Hematopoietic multipotent progenitor cell treated with erythropoietin and hydrocortisone succinate and interleukin-3 and kit ligand, for 4 days (in vitro differentiated cells): ENCODE measurements at places on chromosomes 11 and 22.
A peak's percentile ranks its signal among the peaks of the same experiment; 100 is the strongest.

DNA sequence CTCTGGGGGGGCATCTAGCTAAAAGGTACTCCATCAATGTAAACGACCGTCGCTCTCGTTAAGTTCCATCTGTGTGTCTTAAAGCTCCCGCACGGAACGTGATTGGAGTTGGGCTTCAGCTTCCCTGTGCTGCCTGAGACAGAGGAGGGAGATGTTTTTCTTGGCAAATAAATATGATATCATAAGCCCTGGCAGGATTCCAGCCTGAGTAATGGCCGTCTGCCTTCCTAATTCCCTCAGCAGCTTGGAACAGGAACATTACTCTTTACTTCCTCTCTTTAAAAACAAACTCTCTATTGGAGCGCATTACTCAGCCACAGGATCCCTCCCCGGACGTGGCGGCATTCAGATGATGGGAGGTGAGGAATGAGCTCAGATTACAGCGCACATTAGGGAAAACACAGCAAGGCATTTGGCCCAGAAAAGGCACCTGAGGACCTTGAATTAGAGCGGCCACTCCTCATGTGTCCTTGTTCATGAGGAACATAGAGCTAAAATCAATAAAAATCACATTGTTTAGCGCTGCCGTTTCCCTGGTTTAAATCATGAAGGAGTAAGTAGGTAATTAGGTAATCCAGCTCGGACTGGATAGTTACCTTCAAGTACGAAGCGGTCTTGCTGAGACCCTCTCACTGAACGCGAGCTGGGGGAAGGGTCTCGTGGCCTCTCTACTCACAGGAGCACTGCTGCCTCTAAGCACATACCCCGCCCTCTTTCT, 230.4 kb downstream of the ST3GAL4 start:
- peak; percentile 31 for DNase-seq

GRCh38 chr22:38026130-38027111, 30.8 kb upstream of the PICK1 start:
- no peak for DNase-seq

- DNase-seq, result no peak
Measured at GRCh38 chr11:114066046-114066648, 6.6 kb downstream of the ZBTB16 start.

- DNase-seq, result no peak
Measured at GRCh38 chr11:102683277-102683676, 22.3 kb downstream of the MMP27 start.

DNA sequence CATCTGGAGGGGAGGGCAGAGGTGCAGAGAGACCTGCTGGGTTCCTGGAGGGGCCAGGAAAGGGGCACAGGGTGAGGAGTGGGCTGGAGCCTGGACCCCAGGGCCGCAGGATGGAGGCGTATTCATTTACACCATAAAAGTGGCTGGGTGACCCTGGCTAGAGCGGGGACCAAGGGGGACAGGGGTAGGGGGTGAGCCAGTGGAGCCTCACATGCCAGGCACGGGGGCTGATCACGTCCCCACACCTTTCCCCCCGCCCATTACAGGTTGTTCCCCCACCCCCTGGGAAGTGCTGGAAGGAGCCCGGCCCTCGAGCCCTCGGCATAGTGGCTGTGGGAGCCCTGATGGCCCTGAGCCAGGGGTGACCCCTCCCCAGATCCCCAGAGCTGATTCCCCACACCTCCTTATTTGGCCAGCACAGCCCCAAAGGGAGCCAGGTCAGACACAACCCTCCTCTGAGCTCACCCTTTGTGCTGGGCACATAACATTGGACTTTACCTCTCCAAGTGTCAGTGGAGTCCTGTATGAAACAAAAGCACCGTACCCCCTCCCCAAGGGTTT, 781 bp downstream of the TCIRG1 start:
- no peak for DNase-seq

DNA sequence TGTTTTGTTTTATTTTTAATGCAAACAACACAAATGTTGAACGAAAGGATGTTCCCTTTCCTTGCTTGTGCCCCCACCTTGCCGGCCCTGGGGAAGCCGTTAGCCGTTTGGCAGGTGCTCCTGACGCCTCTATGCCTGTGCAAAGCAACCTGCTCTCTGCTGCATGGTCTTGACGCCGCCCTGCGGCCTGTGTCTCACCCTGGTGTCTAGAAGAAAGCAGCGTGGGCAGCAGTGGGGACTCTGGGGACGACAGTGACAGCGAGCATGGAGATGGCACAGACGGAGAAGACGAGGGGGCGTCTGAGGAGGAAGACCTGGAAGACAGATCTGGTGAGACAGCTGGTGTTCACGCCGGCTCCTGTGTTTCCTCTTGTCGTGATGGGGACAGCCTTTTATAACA, 5.5 kb downstream of the PHRF1 start:
- no peak for DNase-seq

GRCh38 chr11:31936312-31936711, 125.2 kb upstream of the PAX6 start:
- DNase-seq, result no peak

DNA sequence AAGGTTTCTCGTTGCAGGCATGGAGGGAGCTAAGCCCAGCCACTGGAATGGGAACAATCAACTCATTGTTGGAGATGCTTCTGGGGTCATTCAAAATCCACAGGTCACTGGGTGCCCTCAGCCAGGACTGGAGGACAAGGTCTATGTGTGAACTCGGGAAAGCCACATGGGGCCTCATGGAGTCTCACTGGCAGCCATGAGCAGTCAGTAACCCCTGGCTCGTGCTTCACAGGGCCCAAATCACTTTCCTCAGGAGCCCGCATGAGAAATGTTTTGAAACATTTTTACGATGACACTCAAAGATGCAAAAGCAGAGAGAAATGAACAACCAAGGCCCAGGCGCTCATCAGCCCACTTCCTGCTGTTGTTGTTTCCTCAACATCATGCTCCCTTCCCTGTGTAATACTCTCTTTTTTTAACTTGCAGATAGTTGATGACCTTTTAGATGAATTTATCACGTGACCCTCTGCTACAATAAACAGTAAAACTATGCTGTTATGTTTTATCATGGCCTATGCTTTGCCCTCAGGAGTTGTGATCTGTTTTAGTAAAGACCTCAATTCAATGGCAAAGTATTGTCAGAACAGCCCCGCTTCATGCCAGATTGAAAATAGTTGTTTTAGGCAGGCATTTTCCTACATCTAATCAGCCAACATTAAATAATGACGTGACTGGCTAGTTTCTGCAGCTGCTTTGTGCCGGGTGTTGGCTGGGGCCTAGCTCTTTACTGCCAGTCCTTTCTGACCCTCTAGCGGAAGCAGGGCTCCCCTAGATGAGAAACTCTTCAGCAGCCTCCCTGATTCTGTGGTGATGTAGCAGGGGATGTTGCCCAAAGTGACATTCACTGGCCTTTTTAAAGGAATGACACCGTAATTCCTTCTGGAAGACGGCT, 39.7 kb downstream of the ADAMTS15 start:
- DNase-seq, result no peak
